ENCODE measurements at places on chromosomes 6 and 20. TPM values are rescaled to one million over a fixed set of nuclear protein-coding genes. Genes with fewer than 3 reads are reported as not detected.

The GHRH gene
- not detected for total RNA-seq

The BMP2 gene
- 0.64 TPM for total RNA-seq

The CLIC5 gene
- total RNA-seq: not detected

The CCN2 gene
- 35.2 TPM for total RNA-seq

The SAMD5 gene
- 0.62 TPM for total RNA-seq

The HCK gene
- 0.08 TPM for total RNA-seq

The APCDD1L gene
- not detected for total RNA-seq

The BEND6 gene
- 0.88 TPM for total RNA-seq

The TRIM40 gene
- total RNA-seq: not detected

The FLRT3 gene
- 1.8 TPM for total RNA-seq

The MATN4 gene
- total RNA-seq: 0.12 TPM

The MICB gene
- 7.5 TPM for total RNA-seq

The NXT1 gene
- total RNA-seq: 80.2 TPM

The TSBP1 gene
- not detected for total RNA-seq

The KHDC1L gene
- total RNA-seq: 0.51 TPM

The PLN gene
- not detected for total RNA-seq

The GRM4 gene
- total RNA-seq: 0.05 TPM
